Spleen (tissue), 13 donors: ENCODE measurements at places on chromosomes 7 and 10.

DNA sequence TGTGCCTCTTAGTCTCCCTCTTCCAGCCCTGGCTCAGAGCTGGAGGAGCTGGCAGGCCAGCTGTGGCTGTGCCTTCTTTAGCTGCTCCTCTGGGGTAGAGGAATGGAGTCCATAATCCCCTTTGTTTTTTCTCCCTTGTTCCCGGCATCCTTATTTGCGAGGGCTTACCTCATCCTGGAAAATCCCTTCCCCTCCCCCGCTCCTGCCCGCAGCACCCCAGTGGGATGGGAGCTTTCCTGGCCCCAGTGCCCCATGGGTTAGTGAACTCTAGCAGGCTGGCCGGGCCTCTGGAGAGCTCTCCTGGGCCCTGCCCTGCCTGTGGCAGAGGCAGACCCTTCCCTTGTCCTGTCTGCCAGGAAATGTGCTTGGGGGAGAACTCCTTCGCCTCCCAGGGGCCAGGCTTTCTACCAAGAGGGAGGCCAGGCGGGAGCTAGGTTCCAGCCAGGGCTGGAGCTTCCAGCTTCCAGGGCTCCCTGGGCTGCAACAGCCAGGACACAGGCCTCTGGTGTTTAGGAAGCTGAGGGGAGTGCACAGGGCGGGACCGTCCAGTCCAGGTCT is 16.5 kb upstream of the TRIM8 start:
- peak; percentile 69 for DNase-seq

- DNase-seq, result peak; percentile 93
Measured at GRCh38 chr7:44884621-44885393, 523 bp downstream of the PURB start.

DNA sequence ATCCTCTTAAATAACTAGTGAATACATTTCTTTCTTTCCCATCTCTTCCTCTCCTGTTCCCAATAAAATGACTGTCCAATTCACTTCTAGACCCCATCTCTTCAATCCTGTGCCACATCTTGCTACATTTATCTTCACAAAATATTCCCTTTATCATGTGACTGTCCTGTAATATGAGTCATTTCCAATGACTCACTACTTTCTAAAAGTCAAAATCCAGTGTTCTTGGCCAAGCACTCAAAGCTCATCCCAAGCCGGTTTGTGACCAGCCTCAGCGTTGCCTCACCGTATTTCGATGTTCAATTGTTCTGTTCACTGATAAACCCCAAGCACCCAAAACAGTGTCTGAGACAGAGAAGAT is 104.7 kb downstream of the PARD3 start:
- DNase-seq, result no peak

DNA sequence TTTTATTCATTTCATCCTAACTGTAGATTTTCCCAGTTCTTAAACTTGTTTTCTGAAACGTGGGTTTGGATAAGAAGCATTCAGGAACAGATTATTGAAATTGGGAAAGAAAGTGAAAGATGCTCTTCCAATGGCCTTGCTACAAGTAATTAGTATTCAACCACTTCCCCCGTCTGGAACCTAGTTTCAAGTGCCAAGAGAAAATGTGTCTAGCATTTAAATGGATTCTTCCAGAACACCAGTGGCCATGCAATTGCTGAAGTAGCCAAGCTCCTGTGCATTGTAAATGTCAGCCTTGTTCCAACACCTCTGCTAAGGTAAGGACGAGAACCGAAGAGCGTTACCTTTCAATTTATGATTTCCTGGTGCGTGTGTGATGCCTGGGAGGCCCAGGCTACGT is 68.2 kb downstream of the PFKFB3 start:
- DNase-seq, result no peak

DNA sequence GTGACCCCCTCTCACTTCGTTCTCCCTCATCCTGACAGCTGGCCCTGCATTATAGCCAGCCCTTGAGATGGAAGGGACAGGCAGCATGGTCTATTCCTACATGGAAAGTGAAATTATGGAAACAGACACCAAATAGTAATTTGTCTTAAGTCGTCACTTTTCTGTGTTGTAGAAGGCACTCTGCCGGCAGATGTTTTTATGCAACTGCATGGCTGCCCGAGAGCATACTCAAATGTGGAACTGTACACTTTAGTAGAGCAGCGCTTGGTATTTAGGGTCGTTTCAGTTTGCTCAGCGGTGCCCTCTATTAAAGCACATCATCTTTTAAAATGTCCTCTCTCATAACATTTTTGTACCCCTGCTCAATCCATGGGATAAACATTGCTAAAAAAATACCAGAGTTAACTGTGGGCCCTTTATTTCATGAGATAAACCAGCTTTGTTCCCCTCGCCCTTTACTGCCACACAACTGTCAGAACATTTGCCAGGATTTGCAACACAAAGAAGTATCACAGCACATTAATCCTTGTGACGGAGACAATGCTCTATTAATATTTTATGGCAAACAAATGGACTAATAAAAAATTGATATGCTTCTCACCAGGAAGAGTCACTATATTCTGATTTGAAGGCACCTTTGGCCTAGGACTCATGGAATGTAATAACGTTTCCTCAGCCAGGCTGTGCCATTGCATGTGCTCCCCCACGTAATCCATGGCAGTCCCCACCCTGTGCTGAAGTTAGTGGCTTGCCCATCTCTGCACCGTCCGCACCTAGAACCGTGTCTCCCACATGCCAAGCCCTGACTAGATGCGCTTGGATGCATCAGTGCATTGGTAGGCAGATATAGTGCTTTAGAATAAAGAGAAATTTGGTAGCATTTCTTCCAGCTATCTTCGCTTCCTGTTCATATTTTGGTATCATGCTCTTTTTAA is 221.3 kb downstream of the PAXIP1 start:
- DNase-seq, result no peak

GRCh38 chr10:114499630-114500190 is 95.4 kb upstream of the AFAP1L2 start:
- DNase-seq, result peak; percentile 81

DNA sequence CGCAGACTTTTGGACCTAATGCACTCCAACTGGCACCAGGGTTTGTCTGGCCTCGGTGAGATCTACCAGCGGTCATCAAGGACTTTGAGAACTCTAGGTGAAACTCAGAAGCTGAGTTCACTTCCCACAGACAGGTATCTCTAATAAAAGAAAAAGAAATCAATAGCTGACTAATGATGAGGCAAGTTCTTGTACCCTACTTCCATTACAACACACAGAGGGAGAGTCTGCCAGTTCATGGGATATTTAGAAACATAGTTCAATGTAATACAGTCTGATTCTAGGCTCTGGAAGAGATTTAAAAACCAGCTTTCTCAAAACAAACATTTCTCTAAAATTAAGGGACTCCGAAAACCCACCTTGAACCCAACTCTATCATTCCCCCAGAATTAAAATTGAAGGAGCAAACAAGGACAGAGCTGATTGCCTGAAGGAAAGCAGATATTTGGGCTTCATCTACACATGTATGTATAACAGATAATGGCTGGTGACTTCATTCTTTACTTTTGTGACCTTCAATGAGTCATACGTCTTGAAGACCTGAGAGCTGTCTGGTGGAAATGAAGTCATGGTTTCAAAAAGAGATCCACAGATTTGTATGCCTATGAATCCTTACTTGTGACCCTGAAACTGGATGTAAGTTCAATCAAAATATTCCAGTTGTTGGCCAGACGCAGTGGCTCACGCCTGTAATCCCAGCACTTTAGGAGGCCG is 2.7 kb upstream of the PNLIPRP1 start:
- DNase-seq, result no peak

DNA sequence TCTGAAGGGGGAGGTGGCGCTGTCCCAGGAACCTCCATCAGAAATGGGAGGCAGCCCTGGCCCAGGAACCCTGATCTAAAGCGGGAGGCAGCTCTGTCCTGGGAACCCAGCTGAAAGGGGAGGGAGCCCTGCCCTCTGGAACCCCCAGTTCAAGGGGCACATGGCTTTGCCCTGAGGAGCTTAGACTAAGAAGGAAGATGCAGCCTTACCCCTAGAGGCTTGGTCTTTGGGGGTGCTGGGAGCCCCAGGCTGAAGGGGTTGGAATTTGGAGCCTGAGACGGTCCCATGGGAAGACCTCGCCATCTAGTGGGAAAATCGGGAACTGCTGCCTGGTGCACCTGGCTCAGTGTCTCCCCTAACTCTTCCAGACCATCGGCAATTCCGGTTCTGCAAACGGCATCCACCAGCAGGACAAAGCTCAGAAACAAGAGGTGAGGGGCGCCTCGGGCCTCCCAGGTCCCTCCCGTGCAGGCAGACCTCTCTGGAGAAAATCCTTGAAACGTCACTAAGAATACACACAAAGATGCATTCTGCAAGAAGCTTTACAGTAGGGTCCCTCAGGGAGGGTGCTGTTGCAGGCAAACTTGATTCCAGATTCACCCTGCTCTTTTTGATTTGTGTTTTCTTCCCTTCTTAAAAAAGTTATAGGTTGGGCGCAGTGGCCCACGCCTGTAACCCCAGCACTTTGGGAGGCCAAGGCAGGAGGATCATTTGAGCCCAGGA is 52.4 kb upstream of the GTF2IRD1 start:
- DNase-seq, result peak; percentile 86

DNA sequence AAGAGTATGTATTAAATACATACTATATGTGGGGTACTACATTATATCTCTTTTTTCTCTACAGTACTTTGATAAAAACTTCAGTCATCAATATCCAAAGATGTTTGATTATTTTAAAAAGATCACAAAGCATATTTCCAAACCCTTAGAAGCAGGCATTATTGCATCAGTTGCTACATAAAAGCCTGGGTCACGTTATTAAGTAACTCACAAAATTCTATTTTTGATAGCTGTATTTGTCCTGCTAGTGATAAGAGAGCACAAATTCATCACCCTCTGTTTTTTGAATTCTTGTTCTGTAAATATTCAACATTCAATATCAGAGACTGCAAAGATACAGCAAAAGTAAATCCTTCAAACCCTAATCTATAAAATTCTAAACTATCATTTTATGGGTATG is 30.0 kb downstream of the A1CF start:
- DNase-seq, result no peak

- DNase-seq, result no peak
Measured at GRCh38 chr10:114430688-114431413, 26.5 kb upstream of the AFAP1L2 start.

DNA sequence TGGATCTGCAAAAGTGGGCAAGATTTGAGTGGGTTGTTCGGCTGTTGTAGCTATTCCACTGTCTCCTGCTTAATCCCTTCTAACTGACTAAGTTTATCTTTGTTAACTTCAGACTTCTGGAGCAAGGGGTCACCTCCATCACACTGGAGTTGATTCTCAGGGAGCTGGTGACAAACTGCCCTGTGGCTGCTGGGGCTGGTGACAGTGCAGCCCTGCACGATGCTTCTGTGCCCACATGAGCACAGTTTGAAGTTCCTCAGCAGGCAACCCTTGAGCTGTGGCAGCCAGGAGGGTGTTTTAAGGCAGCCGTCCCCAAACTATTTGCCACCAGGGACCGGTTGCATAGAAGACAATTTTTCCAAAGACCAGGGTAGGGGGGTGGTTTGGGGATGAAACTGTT is 40.5 kb downstream of the ADRB1 start:
- no peak for DNase-seq

DNA sequence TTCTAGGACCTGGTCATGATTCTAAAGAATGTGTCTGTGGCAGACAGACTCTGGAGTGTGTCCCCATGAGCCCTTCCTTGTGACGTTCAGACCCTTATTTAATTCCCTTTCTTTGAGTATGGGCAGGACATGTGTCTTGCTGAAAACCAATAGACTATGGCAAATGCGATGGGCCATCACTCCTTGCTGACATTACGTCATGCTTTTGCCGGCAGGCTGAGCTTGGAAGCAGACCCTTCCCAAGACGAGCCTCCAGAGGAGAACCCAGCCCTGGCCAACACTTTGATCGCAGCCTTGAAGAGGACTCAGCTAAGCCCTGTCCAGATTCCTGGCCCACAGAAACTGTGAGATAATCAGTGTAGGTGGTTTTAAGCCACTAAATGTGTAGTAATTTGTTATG is 18.4 kb upstream of the TMEM236 start:
- DNase-seq, result no peak

DNA sequence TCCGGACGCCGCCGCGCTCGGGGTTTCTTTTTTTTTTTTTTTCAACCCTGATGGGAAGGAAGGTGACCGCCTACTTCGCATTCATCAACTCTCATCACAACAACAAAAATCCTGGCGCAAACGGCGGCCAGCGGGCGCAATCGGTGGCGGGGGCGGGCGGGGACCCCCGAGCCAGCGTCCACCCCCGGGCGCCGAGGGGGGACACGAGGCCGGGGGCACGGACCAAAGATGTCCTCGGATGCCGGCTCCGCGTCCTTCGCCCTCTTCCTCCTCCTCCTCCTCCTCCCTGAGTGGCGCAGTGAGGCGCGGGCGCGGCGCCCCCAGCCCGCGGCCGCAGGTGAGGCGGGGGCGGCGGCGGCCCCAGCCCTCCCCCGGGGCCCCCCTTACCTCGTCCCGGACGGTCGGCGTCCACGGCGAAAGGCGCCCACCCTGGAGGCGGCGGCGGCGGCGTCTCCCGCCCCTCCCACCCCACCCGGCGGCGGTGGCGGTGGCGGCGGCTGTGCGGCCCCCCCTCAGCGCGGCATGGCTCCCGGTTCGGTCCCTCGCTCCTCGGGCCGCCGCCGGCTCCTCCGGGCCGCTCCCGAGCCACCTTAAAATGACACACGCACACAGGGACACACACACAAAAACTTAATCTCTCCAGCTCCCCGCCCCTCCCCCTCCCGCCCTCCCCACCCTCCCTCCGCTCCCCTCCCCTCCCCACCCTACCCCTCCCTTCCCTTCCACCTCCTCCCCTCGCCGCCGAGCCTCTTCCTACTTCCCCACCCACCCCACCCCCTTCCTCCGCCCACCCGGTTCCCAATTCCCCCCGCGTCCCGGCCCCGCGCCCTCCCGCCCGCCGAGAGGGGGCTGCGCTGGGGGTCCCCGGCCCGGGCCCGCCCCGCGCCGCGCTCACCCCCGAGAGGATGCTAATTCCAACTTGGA is at the start of gene CTBP2:
TSS of gene CTBP2 (minus strand) at position 632 of the 924 bp plus-strand sequence.
- DNase-seq, result peak; percentile 87

GRCh38 chr10:35874311-35875015 is 232.4 kb upstream of the FZD8 start:
- no peak for DNase-seq

DNA sequence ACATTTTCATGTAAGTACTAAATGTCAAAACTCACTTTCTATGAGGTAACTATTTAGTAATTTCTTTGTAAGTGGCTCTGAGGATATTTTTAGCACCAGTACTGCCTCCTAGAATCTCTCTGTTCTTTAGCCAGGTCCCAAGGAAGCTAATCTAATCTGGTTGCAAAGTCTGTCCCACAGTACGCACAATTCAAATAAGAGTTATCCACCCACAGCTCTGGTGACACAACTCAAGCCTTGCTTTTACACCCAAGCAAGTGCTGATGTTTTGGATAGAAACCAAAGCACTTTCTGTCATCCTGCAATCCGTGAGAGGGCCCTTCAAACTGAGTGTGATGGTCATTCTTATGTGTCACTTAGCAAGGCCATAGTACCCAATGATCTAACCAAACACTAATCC is 14.5 kb downstream of the GIMAP5 start:
- no peak for DNase-seq
